Right cardiac atrium (tissue), 5 donors: ENCODE measurements at places on chromosomes 3 and 15.
A peak's percentile ranks its signal among the peaks of the same experiment; 100 is the strongest.

DNA sequence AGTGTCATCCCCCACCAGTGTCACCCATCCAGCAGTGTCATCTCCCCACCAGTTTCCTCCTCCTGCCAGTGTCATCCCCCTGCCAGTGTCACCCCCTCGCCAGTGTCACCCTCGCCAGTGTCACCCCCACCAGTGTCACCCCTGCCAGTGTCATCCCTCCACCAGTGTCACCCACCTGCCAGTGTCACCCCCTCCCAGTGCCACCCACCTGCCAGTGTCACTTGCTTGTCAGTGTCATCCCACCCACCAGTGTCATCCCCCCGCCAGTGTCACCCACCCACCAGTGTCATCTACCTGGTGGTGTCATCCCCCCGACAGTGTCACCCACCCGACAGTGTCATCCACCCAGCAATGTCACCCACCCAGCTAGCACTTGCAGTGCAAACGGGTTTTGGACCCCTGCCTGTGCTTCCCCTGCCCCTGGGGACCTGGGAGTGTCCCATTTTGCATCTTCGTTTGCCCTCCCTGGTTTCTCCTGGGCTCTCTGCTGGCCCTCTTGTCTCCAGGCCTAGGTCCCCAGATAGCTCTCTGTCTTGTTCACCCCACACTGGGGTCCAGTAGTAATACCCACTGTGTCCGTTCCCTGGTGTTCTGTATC is 99.8 kb upstream of the PRR20G start:
- no peak for DNase-seq

- DNase-seq: peak; percentile 43
Observed at GRCh38 chr3:65356331-65357248, 668.8 kb upstream of the ADAMTS9 start.

DNA sequence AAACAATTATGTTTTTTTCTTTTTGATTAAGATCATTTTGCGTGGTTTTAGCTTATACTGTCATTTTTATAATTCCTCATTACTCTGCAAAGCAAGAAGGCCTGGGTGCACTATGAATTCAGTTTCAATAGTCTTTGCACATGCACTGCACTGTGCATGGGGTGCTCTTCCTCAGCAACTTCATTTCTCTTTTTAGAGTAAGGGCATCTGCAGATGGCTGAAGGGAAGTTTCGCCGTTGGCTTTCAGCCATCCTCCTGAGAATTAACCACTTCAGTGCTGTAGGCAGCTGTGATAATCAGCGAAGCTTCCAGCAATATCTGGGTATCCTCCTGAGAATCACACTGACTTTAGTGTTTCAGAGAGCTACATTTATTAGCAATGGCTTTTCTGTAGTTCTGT is 284.8 kb downstream of the GBE1 start:
- no peak for DNase-seq

DNA sequence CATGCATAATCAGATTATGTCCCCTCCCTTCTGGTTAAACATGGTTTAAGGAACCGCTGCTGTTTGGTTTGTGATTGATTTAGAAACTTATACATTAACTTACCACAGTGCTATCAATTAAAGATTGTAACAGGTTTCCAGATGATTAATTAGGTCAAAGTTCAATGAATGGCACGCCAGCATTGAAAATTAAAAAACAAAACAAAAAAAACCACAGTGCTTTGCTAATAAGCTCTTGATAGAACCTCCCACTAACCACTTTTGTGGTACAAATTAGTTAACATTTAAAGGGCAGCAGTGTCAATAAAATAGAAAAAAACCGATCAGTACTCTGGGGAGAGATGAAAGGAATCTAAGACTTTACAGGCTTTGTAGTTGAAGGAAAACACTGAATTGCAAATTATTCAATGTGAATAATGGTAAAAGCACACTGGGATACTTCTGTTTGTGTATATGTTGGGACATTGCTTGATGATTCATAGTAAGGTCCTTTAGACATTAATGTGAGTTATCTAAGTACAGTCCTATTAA is 7.6 kb upstream of the C3orf38 start:
- no peak for DNase-seq

- DNase-seq: no peak
Observed at GRCh38 chr3:177443469-177443868, 246.2 kb upstream of the TBL1XR1 start.

- DNase-seq: no peak
Observed at GRCh38 chr3:56754741-56755417, 46.9 kb downstream of the ARHGEF3 start.

- DNase-seq: no peak
Observed at GRCh38 chr3:70703305-70704102, 391.1 kb upstream of the MDFIC2 start.

- DNase-seq: no peak
Observed at GRCh38 chr3:65778968-65779367, 259.8 kb downstream of the MAGI1 start.

DNA sequence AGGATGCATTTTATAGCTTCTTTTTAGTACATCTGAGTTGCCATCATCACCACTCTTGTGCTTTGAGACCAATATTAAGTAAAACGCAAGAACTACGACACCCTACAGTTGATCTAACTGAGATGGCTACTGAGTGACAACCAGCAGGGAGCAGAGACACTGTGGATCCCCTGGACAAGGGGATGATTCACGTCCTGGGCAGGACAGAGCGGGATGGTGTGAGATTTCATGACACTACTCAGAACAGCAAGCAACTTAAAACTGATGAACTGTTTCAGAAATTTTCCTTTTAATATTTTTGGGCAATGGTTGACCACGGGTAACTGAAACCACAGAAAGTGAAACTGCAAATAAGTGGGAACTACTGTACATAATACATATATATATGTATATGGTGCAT is 299.2 kb downstream of the ADAMTS17 start:
- DNase-seq: no peak

GRCh38 chr3:62370112-62370857 is 3.1 kb downstream of the FEZF2 start:
- DNase-seq: no peak

DNA sequence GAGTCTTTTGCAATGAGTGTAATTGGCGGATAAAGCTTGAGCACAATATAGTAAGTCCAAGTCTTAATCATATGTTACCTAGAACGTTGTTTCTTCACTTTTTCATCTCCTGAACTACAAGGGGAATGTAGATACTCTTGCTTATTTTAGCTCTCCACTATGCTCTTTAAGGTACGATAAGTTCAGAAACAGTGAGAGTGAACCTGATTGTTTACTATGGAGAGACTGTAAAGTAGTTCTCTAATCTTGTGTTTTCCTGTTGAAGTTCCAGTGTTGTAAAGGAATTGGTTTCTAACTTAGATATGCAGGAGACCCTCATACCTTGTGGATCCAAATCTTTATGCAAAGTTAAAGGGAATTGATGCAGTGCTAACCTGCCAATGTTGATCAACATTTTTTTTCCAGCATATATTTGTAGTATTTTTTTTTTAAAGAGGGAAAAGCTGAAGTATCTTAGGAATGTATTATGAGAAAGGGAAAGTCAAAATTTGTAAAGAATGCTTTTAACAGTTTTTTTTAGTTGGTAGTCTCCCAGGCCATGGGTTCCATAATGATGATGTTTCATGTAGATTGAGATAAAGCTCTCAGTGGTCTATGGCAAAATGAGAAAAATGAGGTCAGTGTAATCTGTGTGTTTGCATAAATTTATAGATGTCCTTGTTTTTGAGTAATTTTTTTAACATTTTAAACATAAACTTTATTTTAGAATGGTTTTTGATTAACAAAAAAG is 14.9 kb downstream of the ATP11B start:
- no peak for DNase-seq

DNA sequence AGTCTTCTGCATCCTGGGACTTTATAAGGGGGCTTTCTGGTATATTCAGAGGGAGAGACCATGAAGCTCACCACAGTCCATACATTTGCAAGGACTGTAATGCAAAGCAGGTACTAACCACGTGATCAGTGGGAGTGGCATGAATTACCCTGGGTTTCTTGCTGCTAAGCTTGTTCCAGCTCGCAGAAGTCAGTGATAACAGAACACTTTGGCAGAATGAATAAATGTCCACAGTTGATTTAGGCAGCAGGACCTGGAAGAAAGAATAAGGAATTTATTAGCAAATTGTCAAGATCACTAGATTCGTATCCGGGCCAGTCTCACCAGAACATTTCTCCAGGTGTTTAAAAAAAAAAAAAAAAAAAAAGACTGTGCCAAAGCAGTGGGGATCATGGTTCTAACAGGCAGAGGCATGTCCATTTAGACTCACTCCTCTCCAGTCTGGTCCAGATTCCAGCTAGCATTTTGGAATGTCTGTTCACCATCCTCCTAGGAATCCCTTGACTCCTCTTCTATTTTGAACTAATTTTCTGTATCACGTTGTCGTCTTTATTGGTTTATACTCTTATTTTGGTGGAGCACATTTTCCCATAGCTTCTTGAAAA is 24.5 kb downstream of the HHLA2 start:
- no peak for DNase-seq

DNA sequence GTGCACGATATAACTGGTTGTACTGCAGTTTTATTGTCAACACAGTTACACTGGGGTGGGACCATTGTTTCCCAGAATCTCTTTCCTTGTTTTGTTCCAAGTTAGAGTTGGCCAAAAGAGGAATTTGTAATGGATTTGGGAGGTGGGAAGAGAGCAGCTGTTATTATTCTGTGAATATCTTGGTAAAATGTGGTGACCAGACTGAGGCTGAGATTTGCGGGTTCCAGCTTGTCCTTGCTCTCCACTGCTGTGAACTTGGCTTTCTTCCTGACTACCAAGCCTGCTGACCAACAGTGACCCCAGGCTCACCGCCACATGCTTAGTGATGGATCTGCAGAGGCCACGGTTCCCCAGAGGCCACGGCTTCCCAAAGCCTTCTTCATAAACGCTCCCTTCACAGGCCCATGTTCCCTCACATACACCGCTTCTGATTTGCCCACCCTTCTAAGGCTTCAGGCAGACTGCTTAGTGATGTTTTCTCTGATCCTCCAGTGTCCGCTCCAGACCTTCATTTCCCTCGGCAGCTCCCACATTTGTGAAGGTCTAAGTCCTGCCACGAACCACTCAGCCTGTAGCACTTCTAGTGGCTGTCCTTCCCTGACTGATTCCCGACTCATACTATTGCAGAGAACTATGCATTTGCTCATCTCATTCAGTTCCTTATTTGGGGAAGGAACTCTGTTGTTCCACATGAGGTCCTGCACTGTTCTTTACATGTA is 525.5 kb upstream of the RGMA start:
- DNase-seq: peak; percentile 25

DNA sequence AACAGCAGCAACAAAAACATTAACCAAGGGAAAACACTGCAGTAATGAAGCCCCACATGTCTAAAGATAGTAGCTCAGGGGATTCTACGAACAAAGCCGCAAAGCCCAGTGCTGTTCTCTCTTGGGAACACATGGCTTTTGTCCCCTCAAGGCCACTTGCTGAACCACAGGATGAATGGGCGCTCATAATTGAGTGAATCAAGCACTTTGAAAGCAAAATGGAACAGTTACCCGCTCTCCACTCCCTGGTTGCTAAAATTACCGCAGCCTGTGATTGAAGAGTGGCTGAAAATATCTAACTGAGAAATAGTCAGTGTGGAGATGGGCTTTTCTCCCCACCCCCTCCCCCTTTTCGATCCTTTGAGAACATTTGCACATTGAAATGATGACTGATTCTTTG is 39.6 kb downstream of the RASGRF1 start:
- no peak for DNase-seq

- DNase-seq: no peak
Observed at GRCh38 chr3:81799403-81799802, 38.0 kb upstream of the GBE1 start.

GRCh38 chr3:31567036-31567435 is 34.3 kb downstream of the STT3B start:
- no peak for DNase-seq

DNA sequence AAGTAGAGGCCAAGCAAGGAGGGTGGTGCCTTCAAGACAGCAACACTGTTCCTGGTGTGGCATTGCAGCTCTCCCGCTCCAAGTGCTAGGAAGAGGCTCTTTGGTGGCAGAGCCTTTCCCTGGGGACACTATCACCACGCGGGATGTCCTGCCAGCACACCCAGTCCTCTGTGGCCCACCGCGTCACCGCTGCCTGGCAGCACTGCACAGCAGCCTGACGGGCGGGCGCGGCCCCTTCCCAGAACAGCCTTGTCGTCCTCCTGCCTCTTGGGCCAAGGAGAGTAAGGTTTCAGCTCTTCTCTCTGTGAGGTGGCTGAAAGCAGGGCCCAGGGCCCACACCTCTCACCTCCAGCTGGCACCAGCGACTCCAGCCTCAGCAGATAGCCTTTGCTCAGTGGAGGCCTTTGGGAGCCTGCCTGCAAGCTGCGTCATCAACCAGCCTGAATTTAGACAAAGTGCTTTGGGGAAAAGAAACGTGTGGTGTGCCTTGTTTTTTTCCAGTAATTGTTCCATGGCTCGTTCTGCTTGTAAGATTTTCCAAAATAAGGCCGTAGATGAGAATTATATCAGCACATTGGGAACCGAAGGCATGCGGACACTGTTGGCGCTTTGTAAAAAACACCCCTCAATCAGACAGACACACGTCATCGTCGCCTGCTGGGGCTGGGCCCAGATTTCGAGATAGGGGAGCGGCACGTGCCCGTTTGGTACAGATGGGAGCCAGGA is 65.0 kb downstream of the AAGAB start:
- peak; percentile 95 for DNase-seq

GRCh38 chr15:101407439-101407838 is 82.1 kb downstream of the PCSK6 start:
- DNase-seq: no peak

DNA sequence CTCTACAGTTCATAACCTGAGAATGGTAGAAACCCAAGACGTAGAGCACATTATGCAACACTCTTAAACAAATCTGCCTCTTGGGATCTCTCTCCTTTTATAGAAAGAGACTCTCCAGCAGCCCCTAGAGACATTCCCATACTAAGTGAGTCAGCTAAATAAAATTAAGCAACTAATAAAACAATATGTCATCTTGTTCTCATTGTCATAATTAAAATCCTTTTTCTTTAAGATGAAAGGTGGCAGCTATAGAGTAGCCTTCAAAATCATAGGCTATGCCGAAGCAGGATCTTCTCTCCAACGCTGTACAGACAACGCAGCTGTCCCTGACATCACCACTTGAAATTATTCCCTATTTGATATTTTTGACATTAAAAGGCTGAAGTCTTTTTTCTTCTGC is 790.0 kb downstream of the FHIT start:
- no peak for DNase-seq

GRCh38 chr3:24439021-24439420 is 55.6 kb downstream of the THRB start:
- no peak for DNase-seq

DNA sequence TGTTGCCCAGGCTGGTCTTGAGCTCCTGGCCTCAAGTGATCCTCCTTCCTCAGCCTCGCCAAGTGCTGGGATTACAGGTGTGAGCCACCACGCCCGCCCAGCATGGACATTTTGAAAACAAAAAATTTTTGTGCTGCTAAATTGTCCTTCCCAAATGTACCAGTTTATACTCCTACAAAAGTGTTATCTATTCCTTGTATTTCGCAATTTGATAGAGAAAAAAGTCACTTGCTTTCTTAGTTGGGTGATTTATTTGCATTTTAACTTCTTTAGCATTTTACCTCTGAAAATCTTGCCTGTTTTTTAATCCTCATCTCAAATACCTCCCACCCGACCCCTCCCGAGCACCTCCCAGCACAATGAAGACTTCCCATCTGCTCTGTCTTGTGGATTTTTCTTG is 46.8 kb downstream of the PDE8A start:
- DNase-seq: no peak
